ENCODE measurements at places on chromosomes 1 and 21.
A peak's percentile ranks its signal among the peaks of the same experiment; 100 is the strongest.

GRCh38 chr1:232271299-232271698 lies 358.6 kb downstream of the SIPA1L2 start:
- DNase-seq, result no peak

GRCh38 chr1:82161700-82162141 lies 361.0 kb downstream of the ADGRL2 start:
- peak; percentile 19 for DNase-seq

GRCh38 chr1:224696891-224697765 lies 81.0 kb downstream of the CNIH3 start:
- peak; percentile 78 for DNase-seq

DNA sequence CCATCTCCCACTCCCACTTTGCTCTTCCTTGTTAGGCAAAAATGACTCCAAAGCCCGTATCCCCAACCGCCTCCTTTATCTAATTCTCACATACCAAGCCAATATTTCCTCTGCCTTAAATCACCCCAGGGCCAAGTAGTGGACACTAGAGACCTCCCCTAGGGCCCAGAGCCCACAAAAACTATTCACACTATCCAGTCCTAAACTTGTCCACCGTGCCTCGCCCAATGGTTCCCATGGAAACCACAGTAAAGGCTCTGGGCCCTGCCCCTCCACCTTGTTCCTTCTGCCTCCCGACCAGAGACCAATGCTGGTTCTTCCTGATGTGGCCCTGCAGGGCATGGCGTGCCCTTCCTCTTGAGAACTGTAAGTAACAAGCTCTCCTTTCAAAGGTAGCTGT lies 11.8 kb downstream of the CFAP107 start:
- no peak for DNase-seq

- no peak for DNase-seq
These were observed 567.1 kb upstream of the ADGRL2 start for GRCh38 chr1:81233591-81233990.

GRCh38 chr1:8591569-8591968 lies 225.9 kb downstream of the RERE start:
- DNase-seq, result no peak

- no peak for DNase-seq
These were observed 537.0 kb downstream of the NEGR1 start for GRCh38 chr1:71745326-71745725.

- DNase-seq, result no peak
These were observed 602 bp downstream of the SH3BGRL3 start for GRCh38 chr1:26280333-26281042.

GRCh38 chr1:110482662-110483307 lies 31.8 kb downstream of the PROK1 start:
- peak; percentile 24 for DNase-seq

- no peak for DNase-seq
These were observed 309.4 kb upstream of the PROX1 start for GRCh38 chr1:213678348-213678747.
